ENCODE measurements at places on chromosomes 7 and 10.

GRCh38 chr7:46589286-46589685, 668.2 kb upstream of the IGFBP3 start:
- DNase-seq = no peak

- no peak for DNase-seq
Measured at GRCh38 chr10:35448687-35449662, 112.7 kb downstream of the CCNY start.

DNA sequence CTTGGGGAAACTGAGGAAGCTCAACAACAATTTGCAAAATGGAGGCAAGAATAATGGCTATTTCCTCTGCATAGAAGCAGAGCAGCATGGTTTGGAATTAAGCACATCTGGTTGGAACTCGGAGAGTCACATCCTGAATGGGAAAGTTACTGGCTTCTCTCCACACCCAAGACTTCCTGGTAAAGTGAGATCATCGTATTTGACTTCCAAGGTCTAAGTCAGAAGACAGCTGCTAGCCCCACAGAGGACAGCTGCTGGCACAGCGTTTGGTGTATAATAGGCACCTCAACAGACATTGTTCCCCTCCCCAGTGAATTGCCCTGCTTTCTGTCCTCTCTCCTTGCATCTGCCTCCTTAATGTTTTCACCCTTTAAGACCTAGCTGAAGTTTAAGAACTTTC, 37.0 kb upstream of the NRF1 start:
- DNase-seq = no peak

- no peak for DNase-seq
Measured at GRCh38 chr7:87263537-87263936, 44.0 kb upstream of the TMEM243 start.

- peak; percentile 46 for DNase-seq
Measured at GRCh38 chr7:143379611-143380259, 1.4 kb upstream of the ZYX start.

DNA sequence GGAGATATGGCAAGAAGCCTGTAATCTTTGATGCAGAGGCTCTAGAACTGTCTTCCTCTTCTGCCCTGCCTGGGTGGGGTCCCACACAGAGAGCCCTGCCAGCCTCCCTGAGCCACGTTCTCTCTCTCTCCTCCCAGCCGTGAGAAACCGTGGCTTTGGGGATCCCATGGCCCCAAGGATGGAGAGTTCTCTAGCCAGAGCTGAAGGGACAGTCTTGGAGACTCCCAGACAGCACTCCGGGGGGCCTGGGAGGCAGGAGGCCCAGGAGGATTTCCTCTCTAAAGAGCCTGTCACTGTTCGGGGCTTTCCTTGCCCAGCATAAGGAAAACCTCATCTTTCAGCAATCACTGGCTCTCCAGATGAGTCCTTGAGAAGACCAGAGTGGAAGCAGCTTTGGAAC, 227.1 kb downstream of the ARHGAP12 start:
- DNase-seq = no peak

DNA sequence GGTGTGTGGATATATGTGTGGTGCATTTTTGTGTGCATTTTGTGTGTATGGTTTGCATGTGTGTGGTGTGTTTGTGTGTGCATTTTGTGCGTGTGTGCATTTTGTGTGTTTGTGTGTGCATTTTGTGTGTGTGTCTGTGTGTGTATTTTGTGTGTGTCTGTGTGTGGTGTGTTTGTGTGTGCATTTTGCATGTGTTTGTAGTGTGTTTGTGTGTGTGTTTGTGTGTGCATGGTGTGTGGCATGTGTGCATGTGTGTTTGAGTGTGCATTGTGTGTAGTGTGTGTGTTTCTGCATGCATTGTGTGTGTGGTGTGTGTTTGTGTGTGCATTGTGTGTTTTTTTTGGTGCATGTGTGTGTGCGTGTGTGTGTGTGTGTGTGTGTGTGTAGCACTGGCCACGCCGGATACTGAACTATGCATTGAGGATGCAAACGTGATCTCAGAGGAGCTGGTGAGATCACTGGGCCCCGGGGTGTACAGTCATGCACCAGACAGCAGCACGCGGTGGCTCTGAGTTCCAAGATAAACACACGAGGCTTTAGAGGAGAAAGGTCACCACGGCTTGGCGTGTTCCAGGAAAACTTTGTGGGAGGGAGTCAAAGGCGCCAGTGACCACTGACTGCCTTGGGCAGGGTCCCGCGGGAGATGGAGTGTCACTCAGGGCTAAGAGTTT, 106.6 kb upstream of the SHH start:
- no peak for DNase-seq
